ENCODE measurements at places on chromosomes 7 and 10.

DNA sequence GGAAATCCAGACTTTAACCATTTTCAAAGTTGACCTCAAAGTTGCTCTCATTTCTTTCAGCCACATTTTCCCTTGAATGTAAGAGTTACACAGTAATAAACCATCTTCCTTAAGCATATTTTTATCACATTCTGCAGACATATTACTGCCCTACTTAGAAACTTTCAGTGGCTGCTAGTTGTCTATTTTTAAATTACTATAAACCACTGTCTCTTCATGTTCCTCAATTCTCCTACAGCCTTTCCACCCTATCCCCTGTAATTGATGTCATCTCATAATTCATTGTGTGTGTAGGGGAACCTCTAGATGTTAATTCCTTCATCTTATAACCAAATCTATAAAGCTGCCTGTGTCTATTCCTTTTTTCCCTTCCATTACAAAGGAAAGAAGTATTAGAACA is 78.1 kb upstream of the STRIP2 start:
- DNase-seq = no peak

DNA sequence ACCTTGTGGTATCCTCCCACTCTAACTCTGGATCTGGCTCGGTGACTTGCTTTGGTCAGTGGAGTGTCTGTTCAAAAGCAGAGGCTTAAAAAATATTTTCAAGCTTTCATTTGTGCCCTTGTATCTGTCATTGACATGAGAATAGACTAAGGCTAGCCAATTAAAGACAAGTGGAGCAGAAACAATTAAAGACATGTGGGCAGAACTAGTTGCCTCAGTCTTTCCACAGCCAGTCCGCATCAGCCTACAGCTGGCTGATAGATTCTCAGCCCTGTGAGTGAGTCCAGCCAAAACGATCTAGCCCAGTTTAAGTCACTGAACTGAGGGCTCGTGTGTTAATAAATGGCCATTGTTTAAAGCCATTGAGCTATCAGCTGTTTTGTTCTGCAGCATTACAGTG is 185.2 kb upstream of the DGKB start:
- no peak for DNase-seq

DNA sequence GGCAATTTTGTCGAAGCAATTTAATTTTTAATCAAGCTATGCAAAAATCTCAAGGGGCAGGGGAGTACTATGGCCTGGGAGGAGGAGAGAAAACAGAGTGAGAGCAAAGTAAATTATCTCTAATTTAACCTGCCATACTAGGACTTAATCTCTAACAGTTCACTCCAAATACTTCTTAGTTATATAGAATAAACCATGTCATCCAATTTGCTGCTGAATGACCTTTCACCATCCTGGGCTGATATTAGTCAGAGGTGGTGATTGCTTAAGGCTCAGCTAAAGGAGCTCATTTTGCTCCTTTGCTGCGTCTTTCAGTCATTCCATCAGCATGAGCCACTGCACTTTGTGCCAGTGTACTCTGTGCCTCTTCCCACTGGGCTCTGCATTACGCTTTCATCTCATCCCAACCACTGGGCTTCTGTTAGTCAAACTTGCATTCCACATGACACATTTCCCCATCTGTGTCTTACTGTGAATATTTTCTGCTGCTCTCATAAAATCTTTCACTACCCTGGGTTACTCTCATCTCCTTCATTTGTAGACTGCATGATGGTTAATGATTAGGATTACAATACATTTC is 84.3 kb downstream of the CD36 start:
- DNase-seq = peak; percentile 100

GRCh38 chr10:43965918-43966570 is 317.4 kb upstream of the ZNF32 start:
- DNase-seq = no peak

DNA sequence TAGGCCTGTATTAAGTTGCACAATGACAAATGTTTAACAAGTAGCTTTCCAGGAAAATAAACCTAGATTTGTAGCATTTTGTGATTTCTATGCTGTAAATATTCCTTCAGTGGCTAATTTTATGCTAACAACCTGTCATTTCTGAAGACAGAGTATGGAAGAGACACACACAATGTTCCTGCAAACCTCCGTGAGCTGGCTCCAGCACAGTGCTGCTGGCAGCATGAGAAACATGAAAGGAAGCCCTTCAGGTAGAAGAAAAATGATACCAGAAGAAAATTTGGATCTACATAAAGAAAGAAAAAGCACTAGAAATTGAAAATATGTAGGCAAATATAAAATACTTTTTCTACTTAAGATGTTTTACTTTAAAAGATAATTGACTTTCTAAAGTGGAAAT is 69.5 kb upstream of the CTTNBP2 start:
- DNase-seq = no peak

- no peak for DNase-seq
Measured at GRCh38 chr10:104642658-104643302, 1.7 kb downstream of the SORCS3 start.

DNA sequence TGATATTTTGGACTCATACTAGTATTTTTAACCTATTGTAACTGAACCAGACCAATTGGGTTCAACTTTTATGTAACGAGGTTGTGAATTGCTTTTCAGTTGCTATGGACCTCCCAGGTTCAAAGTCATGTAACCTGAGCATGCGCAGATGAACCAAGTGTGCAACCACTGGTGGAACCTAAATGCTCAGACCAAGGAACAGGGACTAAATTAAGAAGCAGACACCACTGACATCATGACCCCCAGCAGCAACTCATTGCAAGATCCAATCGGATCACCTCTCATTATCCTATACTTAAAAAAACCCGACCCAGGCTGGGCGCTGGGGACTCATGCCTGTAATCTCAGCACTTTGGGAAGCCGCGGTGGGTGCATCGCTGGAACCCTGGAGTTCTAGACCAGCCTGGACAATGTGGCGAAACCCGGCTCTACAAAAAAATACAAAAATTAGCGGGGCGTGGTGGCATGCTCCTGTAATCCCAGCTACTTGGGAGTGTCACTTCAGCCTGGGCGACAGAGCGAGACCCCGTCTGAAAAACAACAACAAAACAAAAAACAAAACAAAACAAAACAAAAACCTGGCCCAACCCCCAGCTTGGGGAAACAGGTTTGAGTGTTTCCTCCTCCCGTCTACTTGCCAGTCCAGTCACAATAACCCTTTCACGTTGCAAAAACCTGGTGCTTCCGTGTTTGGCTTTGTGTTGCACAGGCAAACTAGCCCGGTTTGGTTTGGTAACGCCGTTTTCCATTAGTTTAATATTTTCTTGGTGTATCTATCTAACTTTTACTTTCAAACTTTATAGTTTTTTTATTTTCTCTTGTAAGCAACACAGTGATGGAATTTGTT is 11.3 kb upstream of the ZNF518A start:
- DNase-seq = peak; percentile 80

DNA sequence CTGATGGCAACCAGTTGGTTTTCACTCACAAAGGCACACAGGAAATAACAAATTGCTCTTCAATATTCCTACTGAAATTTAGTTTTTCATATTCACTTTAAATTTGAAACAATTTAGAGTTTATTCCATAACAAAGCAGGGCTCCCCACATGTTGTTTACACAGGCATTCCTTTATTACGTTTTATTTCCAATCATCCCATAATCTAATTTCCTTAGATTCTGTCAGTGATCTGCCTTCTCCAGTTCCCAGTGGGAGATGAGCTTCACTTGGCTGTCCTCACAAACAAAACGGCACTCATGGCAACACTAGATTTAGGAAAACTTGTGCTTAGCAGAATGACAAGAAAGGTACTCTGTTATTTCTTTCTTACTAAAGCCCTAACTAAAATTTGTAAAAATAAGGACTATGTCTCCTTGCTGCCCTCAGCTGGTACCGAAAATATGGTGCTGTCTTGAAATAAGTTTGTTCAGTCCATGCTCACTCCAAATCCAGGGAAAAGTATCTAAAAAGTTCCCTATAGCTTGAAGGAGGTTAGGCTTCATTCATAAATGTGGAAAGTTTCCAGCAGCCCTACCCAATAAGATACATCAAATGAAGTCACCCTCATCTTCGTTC is 23.0 kb downstream of the PHYH start:
- DNase-seq = no peak

GRCh38 chr10:120530699-120531098 is 73.7 kb downstream of the PLPP4 start:
- DNase-seq = no peak

GRCh38 chr10:12950583-12951128 is 50.9 kb downstream of the CCDC3 start:
- no peak for DNase-seq

DNA sequence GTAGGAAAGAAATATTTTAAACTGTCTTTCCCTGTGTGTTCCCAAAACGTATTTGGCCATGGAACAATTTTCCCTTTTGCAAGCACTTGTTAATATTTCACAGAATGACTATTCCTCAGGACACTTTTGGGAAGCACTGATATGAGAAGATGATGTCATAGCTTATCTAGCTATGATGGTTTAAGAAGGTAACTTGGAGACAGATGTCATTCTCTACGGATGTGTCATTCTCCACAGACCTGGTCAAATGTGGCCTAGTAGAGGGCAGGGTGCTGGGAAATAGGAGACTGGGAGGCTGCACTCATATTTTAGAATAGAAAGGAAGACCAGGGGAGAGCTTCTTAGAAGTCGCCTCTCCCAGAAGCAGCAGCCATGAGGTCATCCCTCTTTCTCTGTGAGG is 220.7 kb upstream of the GLI3 start:
- DNase-seq = no peak

- DNase-seq = no peak
Measured at GRCh38 chr10:5563321-5563961, 38.7 kb downstream of the CALML3 start.
